ENCODE measurements at places on chromosomes 16 and 17.

DNA sequence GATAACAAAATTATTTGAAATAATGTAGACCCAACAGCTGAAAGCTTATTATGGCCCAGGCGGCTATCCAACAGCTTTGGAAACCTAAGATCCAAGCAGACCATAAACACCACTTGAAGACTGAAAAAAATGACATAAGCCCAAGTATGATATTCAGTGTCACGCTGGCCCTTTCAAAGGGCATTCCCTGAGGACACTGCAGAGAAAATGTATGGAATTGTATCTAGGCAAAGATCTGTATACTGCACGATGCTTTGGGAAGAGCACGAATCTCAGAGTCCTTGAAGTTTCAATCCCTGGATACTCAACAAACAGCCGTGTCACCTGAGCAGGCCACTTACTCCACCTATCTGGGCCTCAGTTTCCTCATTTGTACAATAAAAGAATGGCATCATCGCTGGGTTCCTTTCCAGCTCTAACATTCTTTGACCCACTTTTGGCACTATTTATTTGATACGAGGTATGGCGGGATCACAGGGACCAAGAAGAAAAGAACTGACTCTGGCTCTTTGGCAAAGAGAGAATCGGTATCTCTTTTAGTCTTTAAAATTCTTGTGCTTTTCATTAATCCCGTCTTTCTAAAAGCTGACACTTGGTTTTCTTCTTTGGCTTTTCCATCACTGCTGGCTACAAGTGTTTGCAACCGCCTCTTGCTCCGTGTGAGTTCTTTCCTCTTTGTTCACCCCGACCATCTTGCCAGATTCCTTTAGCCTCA, 1.2 kb downstream of the STAT5B start:
- no peak for DNase-seq

GRCh38 chr16:81817789-81818567, 38.9 kb downstream of the PLCG2 start:
- no peak for DNase-seq

GRCh38 chr17:13542636-13543035, 59.1 kb downstream of the HS3ST3A1 start:
- DNase-seq = no peak

- no peak for DNase-seq
Observed at GRCh38 chr17:38685491-38685890, 10.7 kb upstream of the EPOP start.

GRCh38 chr17:31413874-31414549, 22.5 kb downstream of the RAB11FIP4 start:
- DNase-seq = no peak

- DNase-seq = no peak
Observed at GRCh38 chr16:65965628-65966027, 400.9 kb upstream of the CDH5 start.

DNA sequence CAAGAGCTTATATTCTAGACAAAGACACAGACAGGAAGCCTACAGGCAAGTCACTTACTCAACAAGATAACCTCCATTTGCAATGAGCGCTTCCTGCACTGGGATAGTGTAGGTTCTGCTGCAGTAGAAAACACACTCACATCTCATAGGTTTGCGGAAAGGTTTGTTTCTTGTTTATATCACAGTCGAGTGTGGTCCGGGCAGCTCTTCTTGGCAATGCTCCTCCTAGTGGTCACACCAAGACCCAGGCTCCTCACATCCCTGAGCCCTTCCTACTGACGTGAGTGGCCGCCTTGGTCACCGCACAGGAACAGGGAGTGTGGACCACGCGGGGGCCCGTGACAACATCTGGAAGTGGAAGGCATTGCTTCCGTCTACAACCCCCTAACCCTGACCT, 48.0 kb upstream of the RBFOX3 start:
- DNase-seq = no peak

- DNase-seq = no peak
Observed at GRCh38 chr16:60741810-60742209, 1294.4 kb downstream of the CDH8 start.

DNA sequence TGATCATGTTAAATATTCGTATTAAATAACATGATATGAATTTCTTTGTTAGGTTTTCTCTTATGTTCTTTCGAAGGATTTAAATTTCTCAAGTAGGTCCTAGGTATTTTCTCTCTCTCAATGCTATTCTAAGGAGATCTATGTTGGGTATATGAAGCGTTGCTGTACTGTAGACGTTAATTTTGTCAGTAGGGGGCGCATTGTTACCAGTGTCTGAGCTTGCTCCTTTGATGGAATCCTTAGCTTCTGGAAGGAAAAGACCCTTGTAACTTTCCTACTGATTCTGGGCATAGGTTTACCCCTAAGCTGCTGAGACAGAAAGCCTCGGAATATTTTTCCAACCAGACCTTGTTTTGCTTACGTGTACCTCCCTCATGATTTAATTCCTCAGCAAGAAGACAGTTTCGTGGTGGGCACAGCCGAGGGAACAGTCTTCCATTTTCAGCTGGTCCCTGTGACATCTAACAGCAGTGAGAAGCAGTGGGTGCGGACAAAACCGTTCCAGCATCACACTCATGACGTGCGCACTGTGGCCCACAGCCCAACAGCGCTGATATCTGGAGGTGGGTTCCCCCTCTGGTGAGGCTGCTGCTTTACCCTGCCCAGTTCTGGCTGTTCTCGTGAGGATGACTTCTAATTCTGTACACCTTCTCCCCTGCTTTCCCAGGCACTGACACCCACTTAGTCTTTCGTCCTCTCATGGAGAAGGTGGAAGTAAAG, 17.9 kb downstream of the UTP4 start:
- peak; percentile 31 for DNase-seq

- DNase-seq = no peak
Observed at GRCh38 chr17:83069931-83070742, 9.3 kb upstream of the METRNL start.

GRCh38 chr17:35519439-35519838, 18.0 kb downstream of the SLFN12L start:
- DNase-seq = no peak

DNA sequence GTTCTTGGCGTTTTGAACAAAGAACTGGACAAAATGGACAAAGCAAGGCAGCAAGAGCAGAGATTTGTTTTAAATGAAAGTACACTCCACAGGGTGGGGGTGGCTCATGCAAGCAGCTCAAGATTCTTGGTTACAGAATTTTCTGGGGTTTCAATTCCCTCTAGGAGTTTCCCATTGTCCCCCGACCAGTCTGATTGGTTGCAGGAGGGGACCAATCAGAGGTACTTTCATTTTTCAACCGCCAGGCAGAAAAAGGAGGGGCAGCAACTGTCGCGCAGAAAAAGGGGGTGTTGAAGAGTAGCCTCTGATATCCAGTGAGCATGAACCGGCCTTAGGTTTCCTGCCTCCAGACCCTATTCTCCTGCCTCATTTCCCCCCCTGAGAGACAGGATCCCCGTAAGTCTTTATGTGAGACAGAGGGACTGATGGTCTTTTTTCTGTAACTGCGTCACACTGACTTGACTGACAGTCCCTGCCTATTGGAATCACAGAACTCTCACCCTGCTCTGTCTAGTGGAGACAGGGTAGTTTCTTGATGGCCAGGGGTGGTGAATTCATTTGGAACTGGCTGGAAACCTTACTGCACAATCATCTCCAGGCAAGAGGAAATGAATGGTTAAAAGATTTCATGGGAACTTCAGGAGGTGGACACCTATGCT, 59.4 kb upstream of the ALOX12 start:
- peak; percentile 4 for DNase-seq

GRCh38 chr16:58102665-58103392, 26.4 kb downstream of the CFAP20 start:
- DNase-seq = no peak

DNA sequence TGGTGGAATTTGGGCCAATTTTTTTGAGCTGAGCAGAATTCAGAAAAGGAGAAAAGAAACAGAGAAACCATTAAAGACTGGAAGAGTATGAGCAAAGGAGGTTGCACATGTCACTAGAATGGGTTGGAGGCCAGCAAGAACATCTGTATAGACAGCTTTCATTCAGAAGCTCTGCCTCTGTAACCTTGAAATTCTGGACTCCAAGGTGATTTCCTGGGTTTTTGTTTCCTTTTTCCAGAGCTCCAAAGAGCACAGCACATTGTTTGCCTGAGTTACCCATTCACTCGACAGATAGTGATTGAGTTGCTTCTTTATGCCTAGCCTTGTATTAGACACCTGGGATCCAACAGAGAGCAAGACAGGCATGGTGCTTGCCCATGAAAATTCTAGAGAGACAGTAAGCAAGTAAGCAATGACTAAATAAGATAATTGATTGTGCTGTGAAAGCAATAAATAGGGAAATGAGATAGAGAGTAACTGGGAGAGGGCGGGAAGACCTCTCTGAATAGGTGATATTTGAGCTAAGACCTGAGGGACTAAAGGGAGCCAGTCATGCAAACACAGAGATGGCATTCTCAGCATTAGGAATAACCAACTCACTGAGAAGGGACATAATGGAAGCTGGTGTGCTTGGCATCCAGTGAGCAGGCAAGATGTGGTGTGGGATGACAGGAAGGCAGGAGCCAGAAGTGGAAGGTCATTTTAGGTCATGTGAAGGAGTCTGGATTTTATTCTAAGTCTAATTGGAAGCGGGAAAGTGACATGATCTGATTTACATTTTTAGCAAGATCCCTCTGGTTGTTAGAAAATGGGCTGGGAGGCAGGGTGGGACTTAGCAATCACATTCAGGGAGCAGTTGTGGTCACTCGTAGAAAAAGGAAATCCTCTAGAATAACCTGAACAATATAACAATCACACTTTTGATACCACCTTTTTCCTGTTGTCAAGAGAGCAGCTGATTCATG, 197.5 kb downstream of the HS3ST3A1 start:
- no peak for DNase-seq

DNA sequence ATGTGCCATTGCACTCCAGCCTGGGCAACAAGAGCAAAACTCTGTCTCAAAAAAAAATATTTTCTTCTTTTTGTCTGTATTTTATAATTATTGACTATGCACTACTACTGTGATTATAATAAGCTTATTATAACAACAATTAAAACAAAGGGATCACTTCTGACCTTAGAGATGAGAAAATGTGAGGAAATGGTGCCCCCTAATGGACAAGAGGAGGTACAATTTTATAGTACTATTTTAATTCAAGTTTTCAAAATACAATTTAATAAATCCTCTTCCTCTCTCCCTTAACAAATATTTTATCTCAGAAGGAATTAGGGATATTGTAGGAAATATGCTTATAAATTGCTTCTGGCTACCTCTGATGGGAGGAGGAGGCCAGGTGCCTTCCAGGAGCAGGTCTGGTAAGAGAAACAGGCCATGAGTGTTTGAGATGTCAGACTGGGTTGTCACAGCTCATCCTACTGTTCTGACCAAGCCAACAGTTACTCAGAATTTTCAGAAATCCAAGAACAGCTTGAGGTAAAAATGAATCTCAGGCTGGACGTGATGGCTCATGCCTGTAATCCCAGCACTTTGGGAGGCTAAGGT, 14.0 kb downstream of the VPS53 start:
- no peak for DNase-seq

GRCh38 chr16:15593235-15593634, 49.7 kb downstream of the MARF1 start:
- DNase-seq = no peak

- no peak for DNase-seq
Observed at GRCh38 chr16:82078125-82078524, 43.1 kb downstream of the HSD17B2 start.

DNA sequence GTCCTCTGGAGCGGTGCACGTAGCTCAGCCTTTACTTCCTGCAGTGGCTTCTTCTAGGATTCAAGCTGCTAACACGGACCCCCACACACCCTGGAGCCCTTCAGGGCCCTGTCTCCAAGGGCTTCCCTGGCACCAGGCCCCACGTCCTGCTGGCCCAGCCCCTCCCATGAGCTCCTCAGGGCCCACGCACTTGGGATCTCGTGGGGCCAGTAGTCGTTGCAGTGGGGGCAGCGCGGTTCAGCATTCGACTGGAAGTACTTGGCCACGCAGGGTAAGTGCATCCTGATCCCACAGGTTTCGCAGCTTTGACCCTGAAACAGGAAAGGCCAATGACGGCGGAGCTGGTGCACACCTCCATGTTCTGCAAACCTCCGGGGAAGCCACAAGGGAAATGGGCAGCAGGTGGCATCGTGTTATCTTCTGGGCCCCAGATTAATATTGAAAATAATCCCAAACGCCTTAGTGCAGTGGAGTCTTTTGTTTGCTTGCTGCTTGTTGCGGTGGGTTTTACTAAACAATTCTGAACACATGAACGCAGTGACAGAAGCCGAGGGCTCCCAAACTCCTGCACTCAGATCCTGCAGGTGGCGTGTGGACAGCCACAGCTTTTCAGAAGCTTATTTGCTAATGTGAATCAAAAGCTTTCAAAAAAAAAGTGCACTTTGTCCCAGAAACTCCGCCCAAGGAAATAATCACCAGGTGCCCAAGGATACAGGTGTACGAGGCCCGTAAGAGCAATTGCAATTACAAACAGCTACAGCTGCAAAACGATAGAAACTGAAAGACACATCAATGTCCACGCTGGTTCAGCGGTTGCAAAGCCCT, 22.4 kb downstream of the KDM8 start:
- no peak for DNase-seq

DNA sequence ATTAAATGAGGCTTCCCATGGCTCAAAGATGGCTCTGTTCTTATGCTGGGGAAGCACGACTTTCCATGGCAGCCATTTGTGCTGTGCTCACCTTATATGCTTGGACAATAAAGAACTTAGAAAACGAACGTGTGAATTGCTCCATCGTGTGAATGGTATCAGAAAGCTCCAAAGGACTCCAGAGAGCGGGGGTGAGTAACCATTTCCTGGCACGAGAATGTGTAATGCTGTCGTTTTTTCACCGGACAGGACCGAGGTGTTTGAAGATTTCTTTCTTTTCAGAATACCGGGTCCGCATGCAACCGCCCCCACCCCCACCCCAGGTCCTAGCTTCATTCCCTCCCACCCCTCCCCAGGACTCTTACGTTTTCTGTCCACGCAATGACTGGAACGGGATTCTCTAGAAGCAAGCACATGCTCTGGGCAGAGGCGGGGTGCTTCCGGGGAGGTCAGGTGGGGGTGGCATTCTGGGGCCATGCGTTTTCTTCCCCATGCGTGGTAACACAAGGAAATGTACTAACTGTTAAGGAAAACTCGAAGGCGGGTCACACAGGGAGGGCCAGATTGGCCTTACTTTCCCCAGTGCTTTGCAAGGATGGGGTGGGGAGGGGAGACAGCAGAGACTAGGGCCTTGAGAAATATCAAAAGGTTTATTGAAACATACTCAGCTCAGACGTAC, 26.2 kb downstream of the GPRC5B start:
- DNase-seq = no peak

- no peak for DNase-seq
Observed at GRCh38 chr16:87188104-87188503, 129.1 kb downstream of the C16orf95 start.

- no peak for DNase-seq
Observed at GRCh38 chr16:81798311-81799137, 19.4 kb downstream of the PLCG2 start.

Data from activated naive CD4-positive, alpha-beta T cell treated with Interleukin-2 at 50 U/mL for 16 hours (primary cell).